Activated naive CD8-positive, alpha-beta T cell treated with anti-CD3 and anti-CD28 coated beads, Interleukin-2, amount 10 ng/mL, durations not matched to agents 7 days and 5 days (primary cell): ENCODE measurements at places on chromosomes 12 and 14. TPM values are rescaled to one million over a fixed set of nuclear protein-coding genes. Genes with fewer than 3 reads are reported as not detected.

The AQP2 gene
- total RNA-seq = not detected

The IAPP gene
- not detected for total RNA-seq

The MFAP5 gene
- not detected for total RNA-seq

GRCh38 chr14:58797010-58797429, 159.3 kb downstream of the DACT1 start:
- no peak for DNase-seq
- no peak overlapping the region for H3K4me3 ChIP-seq
- no peaks in the 10 kb centered on the region for H3K36me3 ChIP-seq
- H3K27ac ChIP-seq = no peak overlapping the region

- no peak overlapping the region for H3K27ac ChIP-seq
- no peaks in the 10 kb centered on the region for H3K36me3 ChIP-seq
- H3K4me1 ChIP-seq = no peaks in the 10 kb centered on the region
- peaks cover 4% of the 10 kb centered on the region for H3K27me3 ChIP-seq
Observed at GRCh38 chr12:93943780-93944179, 204.6 kb upstream of the PLXNC1 start.

GRCh38 chr14:38053666-38054065, 154.0 kb upstream of the SSTR1 start:
- no peak overlapping the region for H3K27ac ChIP-seq
- peaks cover 6% of the 10 kb centered on the region for H3K36me3 ChIP-seq
- H3K4me1 ChIP-seq = peaks cover 2% of the 10 kb centered on the region
- DNase-seq = no peak
- no peak overlapping the region for H3K4me3 ChIP-seq

The SIX6 gene
- not detected for total RNA-seq

GRCh38 chr12:92639017-92639416, 63.8 kb upstream of the PLEKHG7 start:
- H3K27me3 ChIP-seq = peaks cover 5% of the 10 kb centered on the region
- no peak overlapping the region for H3K4me3 ChIP-seq
- no peak overlapping the region for H3K27ac ChIP-seq
- H3K36me3 ChIP-seq = peaks cover 4% of the 10 kb centered on the region
- no peak for DNase-seq
- H3K4me1 ChIP-seq = no peaks in the 10 kb centered on the region

The RNU4-1 gene
- 1,307 TPM for total RNA-seq

GRCh38 chr12:130713581-130713991, 2.5 kb downstream of the RIMBP2 start:
- peaks cover 56% of the 10 kb centered on the region for H3K27me3 ChIP-seq
- DNase-seq = no peak
- peak overlapping the region; percentile 50 for H3K4me3 ChIP-seq
- no peaks in the 10 kb centered on the region for H3K36me3 ChIP-seq

DNA sequence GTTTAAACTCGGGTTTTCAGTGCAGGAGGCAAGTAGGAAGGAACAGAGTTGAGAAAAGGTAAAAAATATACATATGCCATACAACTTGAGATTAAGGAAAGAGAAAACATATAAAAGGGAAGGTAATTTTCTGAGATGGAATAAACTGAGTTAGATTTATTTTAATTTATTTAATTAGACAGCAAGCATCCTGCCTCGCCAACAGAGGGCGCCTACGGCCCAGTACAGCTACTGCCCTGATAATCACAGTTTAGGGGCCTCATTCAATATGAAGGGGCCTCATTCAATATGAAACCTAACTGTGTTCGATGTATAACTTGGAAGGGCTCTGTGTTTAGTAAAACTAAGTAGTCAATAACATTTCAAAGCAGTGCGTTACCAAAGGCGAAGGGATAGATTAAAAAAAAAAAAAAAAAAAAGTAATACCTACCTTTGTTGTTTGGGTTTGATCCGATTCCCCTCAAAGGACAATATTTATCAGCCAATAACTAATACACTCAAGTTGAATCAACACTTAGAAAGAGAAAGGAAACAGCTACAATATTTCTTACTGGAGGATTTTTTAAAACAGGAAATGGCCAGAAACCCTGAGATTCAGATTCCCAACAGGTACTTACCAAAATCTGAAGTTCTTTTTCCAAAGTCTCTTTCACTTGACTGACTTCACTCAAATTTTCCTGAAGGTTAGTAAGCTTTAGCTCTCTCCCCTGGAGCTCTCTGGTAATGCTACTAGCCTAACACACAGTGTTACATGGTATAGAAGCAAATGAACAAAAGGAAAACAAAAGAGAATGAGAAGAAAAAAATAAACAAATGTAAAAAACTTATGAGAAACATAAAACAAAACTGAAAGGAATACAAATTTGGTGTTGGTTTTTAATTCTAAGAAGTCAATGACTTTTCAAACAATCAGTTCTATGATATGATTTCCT, 70.0 kb upstream of the VPS33A start:
- peaks cover 17% of the 10 kb centered on the region for H3K36me3 ChIP-seq
- peak overlapping the region; percentile 41 for H3K4me3 ChIP-seq
- H3K4me1 ChIP-seq = peaks cover 9% of the 10 kb centered on the region
- H3K27ac ChIP-seq = peak overlapping the region; percentile 81
- H3K27me3 ChIP-seq = no peaks in the 10 kb centered on the region

The TRPV4 gene
- total RNA-seq = not detected

The TOGARAM1 gene
- total RNA-seq = 11.4 TPM

The TGFB3 gene
- 3.3 TPM for total RNA-seq

DNA sequence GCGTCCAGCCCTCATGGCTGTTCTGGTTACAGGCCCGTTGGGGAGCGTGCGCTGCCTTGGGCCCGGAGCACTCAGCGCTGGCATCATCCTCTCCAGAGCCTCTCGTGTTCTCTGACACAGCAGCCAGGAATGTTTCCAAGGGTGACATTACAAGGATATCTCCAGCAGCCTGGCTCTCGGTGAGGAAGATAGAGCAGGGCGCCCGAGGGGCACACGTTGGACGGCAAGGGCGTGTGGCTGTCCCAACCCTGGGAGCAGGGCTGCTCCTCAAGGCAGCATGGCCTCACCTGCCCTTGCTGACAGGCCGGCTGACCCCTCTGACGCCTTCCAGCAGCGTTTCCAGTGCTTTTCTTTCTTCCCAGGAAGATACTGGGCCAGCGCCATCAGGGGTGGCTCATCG, 14.4 kb downstream of the LRCOL1 start:
- peaks cover 37% of the 10 kb centered on the region for H3K27me3 ChIP-seq
- H3K4me3 ChIP-seq = no peak overlapping the region
- no peak overlapping the region for H3K27ac ChIP-seq

DNA sequence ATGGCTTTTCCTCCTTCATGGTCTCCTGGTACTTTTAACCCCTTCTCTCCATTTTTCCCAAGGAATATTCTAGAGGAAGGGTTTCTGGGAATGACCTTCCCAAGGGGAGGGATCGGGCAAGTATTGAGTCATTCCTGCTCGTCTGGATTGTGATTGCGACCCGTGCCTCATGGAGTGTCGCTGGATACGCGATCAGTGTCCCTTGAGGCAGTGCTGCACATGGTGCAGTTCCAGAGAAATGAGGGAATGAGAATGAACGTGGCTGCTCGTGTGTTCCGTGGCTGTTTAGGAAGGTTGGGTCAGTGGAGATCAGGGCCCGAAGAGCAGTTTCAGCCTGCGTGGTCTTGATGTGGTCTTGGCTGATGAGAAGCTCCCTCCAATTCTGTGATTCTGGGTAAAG, 234.4 kb downstream of the CACNA1C start:
- H3K4me3 ChIP-seq = no peak overlapping the region
- no peak for DNase-seq
- H3K27ac ChIP-seq = no peak overlapping the region
- no peaks in the 10 kb centered on the region for H3K36me3 ChIP-seq
- peaks cover 7% of the 10 kb centered on the region for H3K27me3 ChIP-seq

- DNase-seq = no peak
- H3K36me3 ChIP-seq = peaks cover 36% of the 10 kb centered on the region
- no peak overlapping the region for H3K27ac ChIP-seq
- peaks cover 2% of the 10 kb centered on the region for H3K4me1 ChIP-seq
- H3K27me3 ChIP-seq = no peaks in the 10 kb centered on the region
Observed at GRCh38 chr12:64745980-64746379, 13.2 kb downstream of the GNS start.

The FAM234B gene
- total RNA-seq = 5.1 TPM

DNA sequence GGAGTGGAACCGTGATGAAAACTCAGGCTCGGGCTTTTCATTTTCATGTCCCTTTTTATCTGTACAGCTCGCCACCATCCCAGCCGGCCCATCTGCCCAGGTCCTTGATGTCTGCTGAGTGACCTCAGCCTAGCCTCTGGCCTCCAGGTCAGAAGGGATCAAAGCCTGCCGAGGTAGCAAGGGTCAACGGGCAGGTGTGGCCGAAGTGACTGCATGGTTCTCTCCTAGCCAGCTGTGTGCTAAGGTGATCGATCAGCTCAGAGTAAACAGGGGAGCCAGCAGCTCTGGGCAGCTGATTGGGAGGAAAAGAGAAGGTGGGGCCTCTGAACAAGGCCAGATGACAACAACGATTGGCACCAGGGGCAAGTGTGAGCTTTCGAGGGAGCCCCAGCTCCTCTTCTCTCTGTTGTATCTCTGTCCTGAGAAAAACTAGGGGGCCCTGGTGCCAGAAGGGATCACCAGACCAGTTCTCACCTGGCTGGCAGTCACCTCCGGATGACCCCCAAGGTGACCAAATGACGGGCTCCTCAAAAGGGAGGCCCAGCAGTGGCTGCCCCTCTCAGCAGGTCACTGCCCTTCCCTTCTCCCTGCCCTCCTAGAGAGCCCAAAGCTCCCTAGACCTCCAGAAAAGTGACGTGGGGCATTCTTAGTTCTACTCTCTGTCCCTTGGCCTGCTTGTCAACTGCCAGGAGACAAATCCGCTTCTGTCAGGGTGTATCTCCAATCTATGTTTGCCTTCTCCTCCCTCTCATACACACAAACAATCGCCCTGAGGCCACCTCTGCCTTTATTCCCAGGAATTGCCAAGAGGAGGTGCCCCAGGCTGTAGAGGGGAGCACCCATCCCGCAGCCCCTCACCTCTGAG, 3.4 kb downstream of the SLC6A12 start:
- H3K36me3 ChIP-seq = no peaks in the 10 kb centered on the region
- H3K27me3 ChIP-seq = peaks cover 16% of the 10 kb centered on the region
- no peaks in the 10 kb centered on the region for H3K4me1 ChIP-seq

The SERPINA5 gene
- not detected for total RNA-seq

DNA sequence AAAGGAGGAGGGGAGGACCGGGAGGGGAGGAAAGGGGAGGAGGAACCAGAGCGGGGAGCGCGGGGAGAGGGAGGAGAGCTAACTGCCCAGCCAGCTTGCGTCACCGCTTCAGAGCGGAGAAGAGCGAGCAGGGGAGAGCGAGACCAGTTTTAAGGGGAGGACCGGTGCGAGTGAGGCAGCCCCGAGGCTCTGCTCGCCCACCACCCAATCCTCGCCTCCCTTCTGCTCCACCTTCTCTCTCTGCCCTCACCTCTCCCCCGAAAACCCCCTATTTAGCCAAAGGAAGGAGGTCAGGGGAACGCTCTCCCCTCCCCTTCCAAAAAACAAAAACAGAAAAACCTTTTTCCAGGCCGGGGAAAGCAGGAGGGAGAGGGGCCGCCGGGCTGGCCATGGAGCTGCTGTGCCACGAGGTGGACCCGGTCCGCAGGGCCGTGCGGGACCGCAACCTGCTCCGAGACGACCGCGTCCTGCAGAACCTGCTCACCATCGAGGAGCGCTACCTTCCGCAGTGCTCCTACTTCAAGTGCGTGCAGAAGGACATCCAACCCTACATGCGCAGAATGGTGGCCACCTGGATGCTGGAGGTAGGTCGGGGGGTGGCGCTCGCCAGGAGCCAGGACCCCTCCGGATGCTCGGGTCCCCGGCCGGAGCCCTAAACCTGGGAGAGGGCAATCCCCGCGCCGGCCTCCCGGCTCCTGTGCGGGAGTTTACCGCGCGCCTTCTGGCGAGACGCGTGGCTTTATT, at the start of gene CCND2:
CCND2 (plus strand) TSS at position 111 of the 744 bp plus-strand sequence; CDS start at position 390, 279 bp downstream.
- peak within 1 kb of the TSS; percentile 90 for H3K4me3 ChIP-seq
- DNase-seq = peak; percentile 79
- no peaks in the 10 kb centered on the region for H3K27me3 ChIP-seq
- peak within 1 kb of the TSS; percentile 99 for H3K27ac ChIP-seq

The ASCL1 gene
- not detected for total RNA-seq

- H3K4me3 ChIP-seq = no peak overlapping the region
- DNase-seq = no peak
- H3K27me3 ChIP-seq = no peaks in the 10 kb centered on the region
- no peak overlapping the region for H3K27ac ChIP-seq
- H3K36me3 ChIP-seq = no peaks in the 10 kb centered on the region
- no peaks in the 10 kb centered on the region for H3K4me1 ChIP-seq
Observed at GRCh38 chr14:32913725-32914124, 25.0 kb upstream of the NPAS3 start.

DNA sequence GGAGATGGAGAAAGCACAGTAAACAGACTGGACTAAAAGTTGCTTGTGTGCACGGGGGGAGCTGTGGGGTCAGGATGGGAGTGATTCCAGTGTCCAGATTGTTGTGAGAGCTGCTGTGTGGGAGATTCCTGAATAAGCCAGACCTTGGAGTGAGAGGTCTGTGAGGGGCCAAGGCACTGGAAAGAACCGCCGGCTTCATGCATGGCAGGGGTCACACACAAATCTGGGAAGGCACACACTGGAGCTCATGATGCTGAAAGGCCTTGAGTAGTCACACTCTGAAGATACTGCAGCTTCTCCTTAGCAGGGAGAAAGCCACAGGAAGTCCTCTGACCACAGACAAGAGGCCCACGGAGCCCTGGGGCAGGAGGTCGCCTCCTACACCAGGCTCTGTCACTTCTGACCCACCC, 23.1 kb downstream of the ADCY6 start:
- peaks cover 18% of the 10 kb centered on the region for H3K27me3 ChIP-seq
- H3K36me3 ChIP-seq = no peaks in the 10 kb centered on the region
- peak overlapping the region; percentile 78 for H3K4me3 ChIP-seq
- peak; percentile 52 for DNase-seq
- H3K27ac ChIP-seq = peak overlapping the region; percentile 84
- H3K4me1 ChIP-seq = peaks cover 24% of the 10 kb centered on the region

GRCh38 chr12:106739318-106739717, 35.2 kb upstream of the RIC8B start:
- no peak for DNase-seq
- no peak overlapping the region for H3K27ac ChIP-seq
- no peaks in the 10 kb centered on the region for H3K4me1 ChIP-seq

DNA sequence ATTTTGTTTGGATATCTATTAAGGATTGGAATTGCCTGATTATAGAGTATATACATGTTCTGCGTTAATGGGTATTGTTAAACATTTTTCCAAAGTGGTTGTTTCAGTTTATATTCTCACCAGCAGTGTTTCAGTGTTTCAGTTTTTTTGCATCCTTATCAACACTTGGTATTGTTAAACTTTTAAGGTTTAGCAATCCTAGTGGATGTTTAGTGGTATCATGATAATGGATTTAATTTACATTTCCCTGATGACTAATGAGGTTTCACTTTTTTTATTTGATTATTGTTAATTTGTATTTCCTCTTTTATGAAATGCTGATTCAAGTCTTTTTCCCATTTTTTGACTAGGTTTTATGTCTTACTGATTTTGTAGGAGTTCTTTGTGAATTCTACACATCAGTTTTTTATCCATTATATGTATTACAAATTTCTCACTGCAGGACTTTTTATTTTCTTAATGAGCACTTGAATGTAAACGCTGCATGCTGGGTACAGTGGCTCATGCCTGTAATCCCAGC, 23.7 kb downstream of the YLPM1 start:
- peaks cover 25% of the 10 kb centered on the region for H3K4me1 ChIP-seq
- H3K27me3 ChIP-seq = no peaks in the 10 kb centered on the region
- H3K27ac ChIP-seq = peak overlapping the region; percentile 14

The RAD51AP1 gene
- total RNA-seq = 44.6 TPM
